ENCODE measurements at places on chromosomes 6 and 20.
A peak's percentile ranks its signal among the peaks of the same experiment; 100 is the strongest.

GRCh38 chr6:33568826-33569570 is 11.1 kb downstream of the BAK1 start:
- DNase-seq = no peak

DNA sequence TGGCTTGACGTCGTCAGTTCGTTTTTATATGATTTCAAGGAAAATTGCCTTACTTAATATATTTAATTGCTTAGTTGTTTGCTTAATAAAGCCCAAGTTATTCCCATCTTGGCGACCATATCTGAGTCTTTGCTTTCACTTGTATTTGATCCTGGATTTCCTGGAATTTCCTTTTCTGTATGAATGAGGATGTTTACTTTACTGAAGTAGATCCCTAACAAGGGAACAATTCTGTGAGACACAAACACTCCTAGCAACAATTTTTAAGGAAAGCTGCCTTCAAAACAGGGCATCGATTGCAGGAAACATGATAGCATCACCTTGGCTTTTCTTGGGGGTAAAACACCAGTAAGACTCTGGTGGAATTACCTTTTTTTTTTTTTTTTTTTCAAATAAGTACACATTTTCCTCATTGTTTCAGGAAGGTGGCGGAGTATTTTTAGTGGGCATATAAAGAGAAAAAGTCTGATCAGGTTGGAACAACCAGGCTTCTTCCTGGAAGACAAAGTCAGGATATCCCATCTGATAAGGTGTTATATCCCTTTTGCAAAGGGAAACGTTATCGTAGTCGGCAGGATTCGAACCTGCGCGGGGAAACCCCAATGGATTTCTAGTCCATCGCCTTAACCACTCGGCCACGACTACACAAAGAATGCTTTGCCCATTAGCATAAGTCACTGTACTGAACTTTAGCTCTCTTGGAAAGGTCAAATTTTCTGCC is 68.5 kb upstream of the ZNF184 start:
- DNase-seq = peak; percentile 46

- DNase-seq = no peak
These were observed 4.1 kb downstream of the DNAJC5 start for GRCh38 chr20:63898882-63899558.

DNA sequence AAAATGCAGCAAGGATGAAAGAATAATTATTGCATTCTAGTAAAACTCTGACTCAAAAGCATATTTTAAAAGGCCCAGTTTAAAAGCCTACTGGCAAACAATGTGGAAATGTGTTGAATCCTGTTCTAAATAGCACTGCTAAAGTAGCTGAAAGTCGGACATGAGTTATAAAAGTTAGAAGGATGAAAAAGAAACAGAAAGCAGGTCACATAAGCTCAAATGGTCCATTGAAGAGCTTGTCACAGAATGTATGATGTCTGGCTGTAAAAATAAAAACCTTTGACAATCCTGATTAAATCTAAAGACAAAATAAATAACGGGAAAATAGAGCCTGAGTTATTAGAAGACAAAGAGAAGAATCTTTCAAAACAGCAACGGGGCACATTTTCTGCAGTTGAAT is 218.6 kb upstream of the UFL1 start:
- no peak for DNase-seq

DNA sequence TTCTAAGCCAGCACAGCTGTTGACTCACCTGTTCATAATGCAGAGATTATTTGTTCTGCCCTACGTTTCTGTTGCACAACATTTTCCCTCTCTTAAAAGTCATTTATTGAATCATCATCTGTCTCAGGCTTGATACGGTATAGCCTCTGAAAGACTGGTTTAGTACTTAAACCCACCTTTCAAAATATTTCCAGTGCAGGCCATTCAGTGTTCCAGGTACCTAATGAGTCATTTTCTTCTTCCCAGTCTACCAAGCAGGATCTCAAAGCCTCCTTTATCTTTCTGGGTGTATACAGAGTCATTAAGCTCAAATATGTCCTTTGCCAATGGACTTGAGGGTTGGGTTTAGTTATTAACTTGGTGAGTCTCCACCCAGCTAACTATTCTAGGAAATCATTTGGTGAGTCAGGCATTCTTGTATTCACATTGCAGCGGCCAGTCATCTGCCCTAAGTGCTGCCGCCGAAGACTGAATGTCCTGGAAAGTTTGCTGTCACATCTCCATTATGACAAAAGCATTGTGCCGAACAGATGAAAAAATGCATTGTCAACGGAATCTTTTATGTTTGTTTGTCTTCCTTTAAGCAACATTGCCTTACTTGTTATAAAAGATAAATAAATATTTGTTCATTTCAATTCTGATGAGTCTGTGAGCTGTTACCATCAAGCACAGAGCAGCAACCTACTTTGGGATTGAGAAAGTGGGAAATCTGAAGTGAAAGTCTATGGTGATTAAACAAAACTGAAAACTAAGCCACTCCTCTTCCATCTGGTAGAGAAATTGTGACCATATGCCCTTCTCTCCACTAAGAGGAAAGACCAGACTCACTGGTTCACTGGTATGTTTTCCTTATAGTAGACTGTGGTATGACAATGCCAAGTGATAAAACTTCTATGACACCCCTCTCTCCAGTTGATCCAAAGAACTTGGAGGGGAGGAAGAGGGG is 14.3 kb upstream of the FAM135A start:
- no peak for DNase-seq

DNA sequence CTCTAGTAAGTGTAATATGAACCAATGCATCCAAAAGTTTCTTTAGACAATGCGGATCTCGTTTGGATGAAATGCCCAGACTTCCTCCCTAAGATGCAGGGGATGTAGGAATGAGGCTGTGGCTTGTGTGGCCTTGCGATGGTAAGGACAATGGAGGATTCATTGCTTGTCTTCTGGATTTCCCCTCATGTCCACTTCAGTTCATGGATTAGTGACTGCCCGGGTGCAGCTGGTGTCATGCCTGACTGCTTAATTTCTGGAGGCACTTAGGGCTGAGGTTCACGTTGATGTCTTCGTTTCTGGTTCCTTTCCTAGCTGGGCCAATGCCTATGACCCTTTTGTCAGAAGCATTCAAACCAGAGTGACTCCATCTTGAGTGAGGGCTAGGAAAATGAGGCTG is 93.8 kb downstream of the SCP2D1 start:
- DNase-seq = no peak

- peak; percentile 74 for DNase-seq
These were observed 116.0 kb downstream of the TRIM27 start for GRCh38 chr6:28807682-28808280.

GRCh38 chr6:15264902-15265761 is 19.3 kb downstream of the JARID2 start:
- peak; percentile 95 for DNase-seq

DNA sequence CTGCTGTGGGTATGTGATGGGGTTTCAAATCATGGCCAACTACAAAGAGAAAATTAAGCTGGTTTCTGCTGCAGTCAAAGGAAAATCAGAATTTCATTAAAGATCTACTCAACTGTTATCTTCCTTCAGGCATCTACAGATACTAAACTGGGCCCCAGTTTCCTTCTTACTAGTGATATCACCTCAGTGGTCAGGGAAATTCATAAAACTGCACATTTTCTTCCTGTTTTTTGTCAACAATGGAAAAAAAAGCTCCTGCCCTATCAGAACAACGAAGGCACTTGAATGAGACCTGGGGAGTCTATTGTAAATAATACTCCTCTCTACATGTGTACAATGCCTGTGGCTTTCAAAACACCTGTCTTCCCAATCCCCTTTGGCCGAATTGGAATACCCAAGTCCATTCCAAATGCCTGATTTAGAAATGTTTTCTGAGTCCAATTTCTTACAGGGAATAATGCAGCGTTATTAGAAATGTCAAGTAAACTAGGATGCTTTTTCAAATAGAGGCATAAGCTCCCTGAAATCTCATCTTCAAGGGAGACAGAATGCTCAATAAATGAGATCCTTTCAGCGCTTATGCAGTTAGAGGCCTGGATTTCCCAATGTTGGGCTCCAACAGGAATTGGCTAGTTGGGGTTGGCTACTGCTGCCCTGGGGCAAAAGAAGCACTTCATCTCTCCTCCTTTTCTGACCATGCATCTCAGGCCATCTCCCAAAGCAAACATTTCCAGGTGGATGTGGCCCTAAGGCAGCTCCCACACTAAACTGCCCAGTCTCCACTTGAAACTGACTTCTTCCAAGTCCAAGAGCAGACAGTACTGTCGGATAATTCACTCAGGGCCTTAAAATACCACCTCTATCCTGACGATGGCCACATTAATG is 143.3 kb downstream of the NFATC2 start:
- DNase-seq = no peak

GRCh38 chr6:141437685-141438084 is 695.0 kb upstream of the GJE1 start:
- no peak for DNase-seq

- no peak for DNase-seq
These were observed 55.7 kb upstream of the SLC23A2 start for GRCh38 chr20:5056801-5057599.

DNA sequence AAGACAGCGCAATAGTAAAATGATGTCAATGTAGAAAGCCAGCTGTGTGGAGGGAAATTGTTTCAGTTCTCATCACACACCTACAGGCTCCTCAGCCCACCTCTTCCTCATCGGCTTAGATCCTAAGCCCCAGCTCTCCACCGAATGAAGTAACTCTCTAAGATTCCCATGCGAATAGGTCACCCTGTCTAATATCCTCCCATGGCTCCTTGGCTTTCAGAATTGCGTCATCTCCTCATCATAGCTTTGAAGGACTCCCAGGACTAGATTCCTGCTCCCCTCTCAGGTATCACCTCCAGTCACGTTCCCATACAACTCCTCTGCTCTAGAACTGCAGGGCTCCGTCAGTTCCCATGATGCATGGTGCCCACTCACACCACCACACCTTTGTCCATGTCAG is 16.2 kb upstream of the SLC22A16 start:
- DNase-seq = no peak

GRCh38 chr20:38798266-38798665 is 7.2 kb upstream of the PPP1R16B start:
- DNase-seq = no peak

DNA sequence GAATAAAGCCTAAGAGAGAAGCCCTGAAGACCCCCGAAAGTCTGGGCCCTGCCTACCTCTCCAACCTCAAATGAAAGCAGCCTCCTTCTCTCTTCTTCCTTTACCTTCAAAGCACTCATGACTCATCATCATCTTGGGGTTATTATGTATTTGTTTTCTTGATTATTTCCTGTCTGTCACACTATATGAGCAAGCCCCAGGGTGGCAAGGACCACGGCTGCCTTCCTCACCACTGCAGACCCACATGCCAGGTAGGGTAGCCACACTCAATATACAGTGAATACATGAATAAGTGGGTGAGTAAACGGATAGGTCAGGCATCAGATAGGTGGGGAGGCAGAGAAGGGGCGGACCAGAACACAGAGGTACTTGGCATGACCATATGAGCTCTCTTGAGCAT is 8.8 kb downstream of the WFDC3 start:
- DNase-seq = no peak

- DNase-seq = no peak
These were observed 84.1 kb upstream of the FOXP4 start for GRCh38 chr6:41462033-41462432.

- no peak for DNase-seq
These were observed 12.8 kb downstream of the HIVEP1 start for GRCh38 chr6:12024699-12025434.

DNA sequence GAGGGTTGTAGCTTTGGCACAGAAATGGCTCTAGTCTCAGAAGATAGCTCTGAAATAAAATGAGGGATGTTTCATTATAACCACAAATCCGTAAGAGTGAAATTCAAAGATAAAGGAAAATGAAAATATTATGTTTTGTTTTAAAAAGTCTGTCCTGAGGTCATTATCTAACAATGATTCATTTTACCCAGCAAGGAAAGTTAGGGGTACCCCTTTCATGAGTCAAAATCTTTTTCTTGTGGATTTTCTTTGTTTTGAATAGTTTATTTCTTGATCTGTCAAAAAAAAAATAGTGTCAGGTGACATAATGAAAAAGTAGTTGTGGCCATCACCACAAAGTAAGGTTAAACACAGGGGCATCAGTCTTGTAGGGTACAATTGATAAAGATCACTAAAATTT is 59.7 kb upstream of the MYB start:
- DNase-seq = no peak

DNA sequence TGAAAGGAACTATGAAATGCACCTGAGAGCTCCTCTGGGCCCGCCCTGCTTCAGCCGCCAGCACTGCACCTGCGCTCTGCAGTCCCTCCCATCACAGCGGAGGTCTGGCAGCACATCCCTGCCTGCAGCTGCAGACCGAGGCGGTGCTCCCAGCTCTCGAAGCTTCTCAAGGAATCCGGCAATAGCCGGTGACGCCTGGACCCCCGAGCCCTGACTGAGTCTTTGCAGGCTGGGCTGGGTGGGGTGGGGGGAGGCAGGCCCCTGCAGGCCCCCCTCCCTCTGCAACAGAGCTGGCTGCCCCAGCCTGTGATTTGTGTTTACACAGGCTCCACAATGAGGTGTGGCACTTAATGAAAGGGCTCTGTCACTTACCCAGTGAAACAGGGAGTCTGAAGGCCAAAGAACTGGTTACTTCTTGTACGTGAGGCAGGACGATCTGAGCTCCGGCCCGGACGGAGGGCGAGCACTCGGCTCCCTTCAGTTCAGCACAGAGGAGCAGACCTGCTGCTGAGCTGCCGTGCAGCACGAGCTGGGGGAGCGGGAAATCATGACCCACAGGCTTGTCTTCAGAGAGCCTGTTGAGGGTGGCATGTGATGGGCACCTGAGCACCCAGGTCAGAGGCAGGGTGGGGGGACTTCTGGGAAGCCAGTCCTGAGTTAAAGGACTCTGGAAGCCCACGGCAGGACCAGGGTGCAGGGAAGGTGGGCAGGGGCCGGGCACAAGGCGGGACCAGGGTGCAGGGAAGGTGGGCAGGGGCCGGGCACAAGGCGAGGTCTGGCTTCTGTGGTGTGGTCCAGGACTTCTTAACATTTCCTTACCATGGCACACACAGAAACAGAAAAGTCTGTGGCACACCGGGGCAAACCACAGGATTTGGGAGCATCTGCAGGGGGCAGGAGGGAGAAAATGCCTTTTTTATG is 192.3 kb upstream of the THBS2 start:
- DNase-seq = no peak

GRCh38 chr6:146582857-146583256 is 15.9 kb upstream of the ADGB start:
- DNase-seq = no peak

- DNase-seq = no peak
These were observed 6.8 kb upstream of the SOX4 start for GRCh38 chr6:21586740-21587178.

DNA sequence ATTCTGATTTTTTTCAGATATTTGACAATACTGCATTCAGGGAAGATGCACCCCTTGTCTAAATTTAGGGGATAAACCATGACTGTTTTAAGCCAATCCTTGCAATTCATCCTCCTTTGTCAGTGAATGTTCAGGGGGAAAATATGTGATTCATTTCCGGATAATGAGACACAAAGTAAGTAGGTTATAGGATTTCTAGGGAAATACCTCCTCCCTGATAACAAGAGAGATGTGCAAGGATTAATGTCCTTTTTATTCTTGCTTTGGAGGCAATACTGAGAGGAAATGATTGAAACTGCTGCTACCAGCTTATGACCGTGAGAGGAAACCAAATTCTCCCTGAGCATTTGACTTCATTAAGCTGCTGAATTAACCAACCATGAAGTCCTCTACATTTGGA is 161.3 kb upstream of the EYA4 start:
- DNase-seq = no peak

- DNase-seq = no peak
These were observed 243.5 kb downstream of the GMPR start for GRCh38 chr6:16481697-16482399.

- DNase-seq = no peak
These were observed 232.9 kb downstream of the EPM2A start for GRCh38 chr6:145502416-145502815.

- no peak for DNase-seq
These were observed 199.9 kb downstream of the CD83 start for GRCh38 chr6:14317387-14317970.

- DNase-seq = no peak
These were observed 4.2 kb downstream of the STMN3 start for GRCh38 chr20:63648895-63649589.
